ENCODE measurements at places on chromosomes 2 and 18.

GRCh38 chr2:64325852-64326577 is 127.9 kb upstream of the LGALSL start:
- DNase-seq = peak; percentile 71

DNA sequence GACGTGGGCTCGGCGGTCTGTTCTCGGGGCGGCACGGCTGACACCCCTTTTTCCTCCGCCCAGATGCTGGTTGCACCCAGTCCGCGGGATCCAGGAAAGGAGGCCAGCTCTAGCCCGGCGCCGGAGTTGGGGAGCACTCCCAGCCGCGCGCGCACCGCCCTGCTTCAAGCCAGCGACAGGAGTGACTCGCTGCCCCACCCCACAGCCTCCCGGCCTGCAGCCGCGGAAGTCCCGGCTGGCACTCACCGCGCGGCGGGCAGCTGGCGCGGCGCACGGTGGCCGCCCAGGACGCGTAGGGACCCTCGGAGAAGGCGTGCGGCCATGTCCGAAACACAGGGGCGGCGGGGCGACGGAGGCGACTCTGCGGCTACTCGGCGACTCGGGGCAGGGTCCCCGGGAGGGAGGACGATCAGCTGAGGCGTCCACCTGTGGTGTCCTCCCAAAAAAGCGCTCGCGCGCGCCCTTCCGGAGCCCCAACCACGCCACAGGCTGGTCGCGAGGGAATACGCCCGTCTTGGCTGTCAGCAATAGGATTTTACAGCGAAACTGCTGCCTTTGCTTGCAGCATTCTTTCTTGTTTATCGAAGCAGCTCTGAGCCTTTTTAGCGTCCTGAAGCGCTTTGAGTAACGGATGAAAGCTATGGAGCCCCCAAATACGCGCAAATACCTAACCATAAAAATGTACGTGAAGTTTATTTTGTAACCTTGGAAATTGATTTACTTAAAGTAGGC is at the start of gene ACADL:
TSS of gene ACADL (minus strand) at position 507 of the 732 bp plus-strand sequence. CDS start at position 323, 184 bp downstream.
- DNase-seq = no peak

DNA sequence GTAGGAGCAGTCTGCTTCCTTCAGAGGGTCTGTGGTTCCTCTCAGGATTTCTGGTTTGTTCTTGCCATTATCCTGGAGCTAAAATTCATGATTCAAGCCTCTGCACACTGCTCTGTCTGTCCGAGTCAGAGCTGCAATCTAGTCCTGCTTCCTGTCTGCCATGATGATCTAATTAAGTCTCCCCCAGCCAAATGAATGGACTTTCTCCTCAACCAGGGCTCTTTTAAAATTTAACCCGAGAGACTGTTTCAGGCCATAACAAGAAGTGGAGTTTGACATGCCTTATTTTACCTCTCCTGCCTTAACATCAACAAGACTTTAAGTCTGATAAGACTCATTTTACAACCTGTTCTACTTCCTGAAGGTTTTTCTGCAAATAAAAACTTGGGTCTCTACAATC is 1009.6 kb upstream of the DDX18 start:
- DNase-seq = no peak

GRCh38 chr2:164015328-164016123 is 279.7 kb upstream of the FIGN start:
- peak; percentile 30 for DNase-seq

DNA sequence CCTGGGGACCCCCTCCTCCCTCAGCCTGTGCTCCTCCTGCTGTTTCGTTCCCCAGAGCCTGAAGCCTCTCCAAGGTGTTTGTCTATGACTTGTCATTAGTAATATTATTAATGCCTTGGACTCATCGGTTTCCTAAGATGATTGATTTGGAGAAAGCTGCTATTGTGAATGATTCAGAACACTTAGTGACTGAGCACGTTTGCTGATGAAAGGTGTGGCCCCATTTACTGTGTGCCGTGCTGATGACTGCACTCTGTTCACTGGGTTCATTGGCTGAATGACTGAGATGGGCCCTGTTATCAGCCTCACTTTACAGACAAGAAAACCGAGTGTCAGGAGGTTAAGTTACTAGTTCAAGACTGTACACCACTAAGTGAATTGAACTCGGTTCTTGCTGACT is 111.4 kb downstream of the SPP2 start:
- DNase-seq = no peak

GRCh38 chr2:37686792-37687526 is 15.5 kb upstream of the CDC42EP3 start:
- DNase-seq = no peak

GRCh38 chr2:25251071-25251421 is 82.7 kb upstream of the POMC start:
- DNase-seq = no peak

DNA sequence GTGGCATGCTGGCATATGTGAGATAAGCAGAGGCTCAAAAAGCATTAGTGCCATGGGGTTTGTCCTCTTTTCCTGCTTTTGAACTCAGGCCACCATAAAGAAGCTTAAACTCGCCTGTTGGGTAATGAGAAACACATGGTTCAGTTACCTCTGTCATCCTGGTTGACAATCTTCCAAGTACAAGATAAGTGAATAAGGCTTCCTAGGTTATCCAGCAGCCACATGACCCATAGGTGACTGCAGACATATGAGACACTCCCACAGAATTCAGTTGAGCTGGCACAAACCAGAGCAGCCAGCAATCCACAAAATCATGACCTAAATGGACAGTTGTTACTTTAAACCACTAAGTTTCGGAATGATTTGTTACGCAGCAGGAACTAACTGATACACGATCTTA is 97.3 kb downstream of the TACR1 start:
- no peak for DNase-seq

DNA sequence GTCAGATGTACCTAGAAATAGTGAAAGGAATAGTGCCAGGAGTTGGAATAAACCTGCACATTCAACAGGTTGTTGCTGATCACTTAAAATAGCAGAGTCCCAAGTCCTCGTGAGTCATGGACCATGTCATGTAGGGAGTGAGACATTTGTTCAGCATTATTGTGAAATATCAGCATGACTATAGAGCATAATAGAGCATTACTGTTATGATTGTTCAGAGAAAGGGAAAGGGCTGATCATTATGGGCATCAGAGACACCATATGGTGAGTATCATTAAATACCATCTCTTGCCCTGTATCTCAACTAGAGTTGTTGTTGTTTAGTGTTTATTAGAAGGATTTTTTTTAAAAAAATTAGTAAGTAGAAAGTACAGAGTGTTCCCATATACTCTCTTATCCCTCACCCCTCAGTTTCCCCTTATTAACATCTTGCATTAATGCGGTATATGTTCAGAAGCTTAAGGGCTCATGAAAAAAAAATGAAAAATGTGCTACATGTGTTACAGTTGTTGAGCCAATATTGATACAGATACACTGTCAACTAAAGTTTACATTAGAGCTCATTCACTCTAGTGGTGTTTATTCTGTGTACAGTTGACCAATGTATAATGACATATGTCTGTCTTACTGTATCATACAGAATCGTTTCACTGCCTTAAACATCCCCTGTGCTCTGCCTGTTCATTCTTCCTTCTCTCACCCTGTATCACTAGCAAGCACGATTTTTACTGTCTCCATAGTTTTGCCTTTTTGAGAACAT is 5.7 kb downstream of the ELAC1 start:
- no peak for DNase-seq

GRCh38 chr2:71852141-71852711 is 295.4 kb downstream of the CYP26B1 start:
- DNase-seq = no peak

GRCh38 chr18:24176727-24177416 is 38.0 kb downstream of the CABYR start:
- no peak for DNase-seq

DNA sequence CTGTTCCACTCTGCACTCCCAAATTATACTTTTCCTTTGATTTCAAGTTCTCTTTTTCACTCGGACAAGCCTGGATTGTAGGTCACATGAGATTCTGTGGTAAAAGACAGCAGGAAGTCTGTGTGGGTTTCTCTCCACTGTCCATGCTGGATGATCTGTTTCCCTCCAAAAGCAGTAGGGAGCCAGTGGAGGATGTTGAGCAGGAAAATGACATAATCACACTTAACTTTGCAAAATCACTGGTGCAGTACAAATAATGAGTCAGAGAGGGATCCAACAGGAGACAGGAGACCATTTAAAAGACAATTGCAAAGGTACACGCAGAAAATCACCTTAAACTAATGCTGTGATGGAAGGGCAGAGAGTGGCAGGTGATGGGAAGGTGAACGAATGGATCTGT is 301.3 kb downstream of the ZNF407 start:
- no peak for DNase-seq

DNA sequence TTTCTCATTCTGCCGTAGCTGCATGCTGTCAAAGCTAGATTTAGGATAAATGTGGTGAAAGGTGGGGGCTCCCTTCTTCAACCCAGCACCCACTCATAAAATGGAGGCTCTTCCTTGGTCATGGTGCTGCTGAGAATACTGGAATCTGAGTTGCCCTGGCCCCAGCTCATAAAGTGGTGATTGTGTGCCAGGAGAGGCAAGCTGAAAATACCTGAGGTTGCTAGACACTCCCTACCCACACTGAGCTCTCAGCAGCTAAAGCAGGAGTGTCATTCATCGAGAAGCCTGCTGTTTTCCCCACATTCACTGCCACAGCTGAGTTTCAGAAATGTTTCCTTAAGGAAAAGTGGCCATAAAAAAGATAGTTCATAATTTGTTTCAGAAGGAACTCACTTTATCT is 297.1 kb upstream of the RBMS1 start:
- DNase-seq = no peak

DNA sequence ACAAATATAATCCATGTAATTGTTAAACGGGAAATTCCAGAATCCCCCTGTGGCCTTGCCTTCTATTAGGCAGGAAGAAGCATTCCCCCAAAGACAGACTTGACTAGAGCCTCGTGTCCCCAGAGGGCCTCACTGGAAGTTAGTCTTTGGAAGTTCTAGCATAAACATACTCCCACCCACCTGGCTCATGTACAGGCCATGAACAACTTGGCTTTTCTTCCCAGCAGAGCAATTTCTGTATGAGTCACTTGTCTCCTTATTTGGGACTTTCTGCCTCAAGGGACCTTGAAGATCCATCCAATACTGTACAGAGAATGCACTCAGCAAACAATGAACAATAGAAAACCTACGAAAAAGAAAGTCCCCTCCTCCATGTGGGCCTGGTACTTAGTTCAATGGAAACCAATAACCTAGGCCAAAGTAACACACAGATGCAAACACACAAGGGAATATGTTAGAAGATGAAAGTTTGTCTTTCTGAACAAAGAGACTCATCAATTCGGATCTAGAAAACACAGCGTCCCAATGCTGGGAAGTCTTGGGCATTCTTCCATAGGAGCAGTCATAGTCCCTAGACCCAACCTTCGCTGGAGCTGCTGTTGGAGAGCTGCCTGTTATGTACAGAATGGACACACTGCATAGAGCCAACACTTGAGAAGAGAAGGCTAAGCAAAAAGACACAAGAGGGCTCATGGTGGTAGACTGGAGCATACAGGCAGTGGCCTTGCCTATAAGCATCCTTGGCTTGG is 303.5 kb downstream of the HRH4 start:
- DNase-seq = no peak

DNA sequence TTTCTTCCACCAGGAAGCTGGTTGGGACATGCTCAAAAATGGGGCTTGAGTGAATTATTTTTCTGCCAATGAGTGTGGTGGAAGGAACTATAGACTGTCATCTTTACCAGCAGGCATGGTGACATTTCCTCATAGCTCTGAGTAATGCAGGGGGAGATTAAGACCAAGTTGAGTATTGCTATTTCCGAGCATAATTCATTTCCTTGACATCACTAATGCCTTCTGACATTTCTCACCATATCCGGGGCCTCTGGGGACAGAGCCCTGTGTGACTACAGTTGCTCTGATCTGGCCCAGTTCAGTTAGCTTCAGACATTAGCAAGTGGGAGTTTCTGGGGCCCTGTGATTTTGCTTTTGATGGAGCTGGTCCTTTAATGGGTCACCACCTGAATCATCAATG is 410.4 kb downstream of the MEIS1 start:
- DNase-seq = no peak

- no peak for DNase-seq
These were observed 64.9 kb downstream of the EML4 start for GRCh38 chr2:42233976-42234441.

GRCh38 chr2:62478093-62478580 is 27.9 kb downstream of the TMEM17 start:
- no peak for DNase-seq

DNA sequence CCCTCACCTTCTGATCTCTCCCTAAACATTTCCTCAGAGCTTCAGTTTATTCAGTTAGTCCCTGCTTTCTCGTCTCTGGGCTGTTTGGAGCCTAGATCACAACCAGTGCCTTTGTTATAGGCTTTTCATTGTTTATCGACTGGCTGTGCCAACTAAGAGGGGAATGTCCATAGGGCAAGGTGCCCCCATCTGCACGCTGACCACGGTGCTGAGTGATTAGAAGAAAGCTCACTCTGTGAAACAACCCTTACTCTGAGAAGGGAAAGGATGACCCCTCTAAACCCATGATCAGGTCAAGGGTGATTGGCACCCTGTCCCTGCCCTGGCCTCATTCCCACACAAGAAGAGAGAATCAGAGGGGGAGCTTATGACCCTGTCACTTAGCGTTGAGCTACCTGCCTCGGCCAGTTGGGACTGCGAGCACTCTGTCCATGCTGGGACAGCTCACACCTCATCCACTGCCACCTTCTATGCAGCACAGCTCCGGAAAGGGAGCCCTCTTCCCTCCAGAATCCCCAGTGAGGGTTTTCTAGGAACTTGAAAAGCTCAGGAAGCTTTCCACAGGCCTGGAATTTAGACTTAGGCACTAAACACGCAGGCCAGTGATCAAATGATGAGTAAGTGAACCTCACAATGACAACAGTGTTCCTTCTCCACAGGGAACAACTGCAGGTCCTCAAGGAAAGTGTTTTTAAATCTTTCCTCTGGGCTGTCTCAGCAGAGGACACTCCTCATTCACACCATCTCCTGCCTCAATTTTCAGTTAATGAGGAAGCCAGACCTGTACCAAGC is 2.3 kb upstream of the ACTG2 start:
- DNase-seq = no peak

DNA sequence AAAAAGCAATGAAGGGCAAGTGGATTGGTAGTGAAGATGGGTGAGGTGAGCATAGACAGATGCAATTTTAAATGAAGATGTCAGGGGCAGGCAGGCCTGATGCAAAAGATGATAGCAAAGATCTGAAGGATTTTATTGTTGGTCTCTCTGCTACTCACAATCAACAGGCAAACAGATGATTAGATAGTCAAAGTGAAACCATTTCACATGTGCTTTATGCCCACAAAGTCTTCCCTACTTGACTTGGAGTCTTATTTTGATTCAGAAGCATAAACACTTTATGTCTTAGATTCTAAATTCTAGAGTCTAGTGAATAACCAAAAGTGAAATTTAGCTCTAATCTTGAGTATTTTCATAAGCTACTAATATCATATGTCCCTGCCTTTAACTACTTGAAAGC is 153.8 kb upstream of the HNRNPA3 start:
- DNase-seq = peak; percentile 4

DNA sequence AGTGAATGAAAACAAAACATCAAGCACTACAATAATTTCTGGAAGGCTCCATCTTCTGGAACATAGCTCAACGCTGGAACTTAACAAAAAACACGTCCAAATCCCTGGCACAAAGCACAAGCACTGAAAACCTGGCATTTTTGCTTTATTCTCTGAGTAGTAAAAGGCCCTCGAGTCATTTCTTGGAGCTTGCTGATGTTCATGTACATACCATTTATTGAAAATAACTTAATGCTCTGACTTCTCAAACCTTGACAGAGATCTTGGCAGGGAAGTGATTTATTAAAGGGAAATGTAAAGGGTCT is 76.5 kb upstream of the STK17B start:
- no peak for DNase-seq

- DNase-seq = no peak
These were observed 137.1 kb downstream of the INO80D start for GRCh38 chr2:205948883-205949282.

- no peak for DNase-seq
These were observed 86.4 kb upstream of the HK2 start for GRCh38 chr2:74747411-74748080.
